ENCODE measurements at places on chromosomes 16 and 17.

- no peak for DNase-seq
Observed at GRCh38 chr17:63497708-63498483, 21.0 kb downstream of the ACE start.

GRCh38 chr17:83118071-83118841 lies 38.8 kb downstream of the METRNL start:
- DNase-seq = no peak

DNA sequence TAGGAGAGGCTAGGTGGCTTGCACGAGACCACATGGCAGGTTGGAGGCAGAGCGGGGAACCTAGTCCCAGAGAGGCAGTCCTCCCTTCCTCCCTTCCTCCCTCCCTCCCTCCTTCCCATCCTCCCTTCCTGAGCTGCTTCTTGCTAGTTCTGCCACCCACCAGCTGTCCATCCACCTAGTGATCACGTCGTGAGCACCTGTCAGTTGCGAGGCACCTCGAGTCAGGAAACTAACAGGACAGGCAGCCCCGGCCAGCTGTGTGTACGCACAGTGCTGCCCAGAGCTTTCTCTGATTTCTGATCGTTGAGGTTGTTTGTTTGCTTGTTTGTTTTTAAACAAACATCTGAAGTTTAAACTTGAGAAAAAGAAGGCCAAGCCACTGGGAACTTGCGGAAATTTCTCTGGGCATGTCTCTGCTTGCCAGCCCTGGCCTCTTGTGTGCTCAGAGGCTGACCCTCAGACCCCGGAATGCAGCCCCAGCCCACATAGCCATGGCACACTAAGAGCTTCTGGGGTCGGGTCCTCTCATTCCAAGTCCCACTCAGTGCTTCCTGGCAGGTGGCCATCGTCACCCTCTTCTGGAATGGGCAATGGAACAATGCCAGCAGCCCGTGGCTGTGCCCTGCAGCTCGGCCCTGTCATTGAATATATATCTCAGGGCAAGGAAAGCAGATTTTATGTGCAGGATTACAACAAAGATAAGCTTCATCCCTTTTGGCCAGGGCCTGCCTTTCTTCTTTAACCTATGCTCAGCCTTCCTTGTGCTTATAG lies 174.0 kb downstream of the KATNIP start:
- no peak for DNase-seq

DNA sequence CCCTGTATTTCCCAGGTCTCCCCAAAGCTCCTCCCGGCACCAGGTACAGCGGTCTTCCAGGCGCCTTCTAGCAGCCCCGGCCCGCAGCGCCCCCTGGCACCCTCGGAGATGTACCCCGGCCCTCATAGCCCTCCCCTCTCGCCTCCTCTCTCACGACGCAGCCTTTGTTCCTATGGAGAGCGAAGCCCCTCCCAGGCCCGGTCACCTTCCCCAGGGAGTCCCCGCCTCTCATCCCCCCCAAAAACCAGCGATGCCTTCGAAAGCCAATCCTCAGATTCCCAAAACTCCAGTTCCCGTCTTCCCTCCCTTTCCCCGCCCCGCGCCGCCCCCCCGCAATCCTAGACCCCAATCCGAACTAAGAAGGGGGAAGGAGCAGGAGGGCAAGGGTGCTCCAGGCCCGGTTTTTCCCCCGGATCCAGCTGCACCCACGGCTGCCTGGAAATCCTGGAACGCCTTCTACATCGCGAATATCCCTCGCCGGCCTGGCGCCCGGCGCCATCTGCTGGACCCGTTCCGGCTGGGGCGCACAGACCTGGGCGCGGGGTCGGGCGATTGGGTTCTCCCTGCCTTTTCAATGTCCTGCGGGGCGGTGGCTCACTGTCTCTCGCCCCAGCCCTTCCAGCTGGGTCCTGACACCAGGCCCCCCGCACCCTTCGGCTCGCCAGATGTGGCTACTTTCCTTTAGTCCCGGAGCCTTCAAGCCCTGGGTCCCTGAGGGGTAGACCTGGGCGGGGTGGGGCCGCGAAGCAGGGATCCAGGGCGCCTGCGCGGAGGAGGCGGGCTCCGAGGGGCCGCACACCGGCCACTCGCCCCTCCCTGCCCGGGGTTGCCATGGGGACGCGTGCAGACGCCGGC lies at the start of gene DNAH2:
TSS of gene DNAH2 (plus strand) at position 844 of the 855 bp plus-strand sequence. CDS start 1,991 bp downstream, outside the sequence.
- DNase-seq = peak; percentile 96

GRCh38 chr17:78840530-78840779 lies 159 bp downstream of the USP36 start:
- DNase-seq = no peak

- DNase-seq = no peak
Observed at GRCh38 chr16:62711797-62712196, 675.6 kb upstream of the CDH8 start.

GRCh38 chr16:6362321-6362720 lies 970.3 kb upstream of the RBFOX1 start:
- DNase-seq = no peak

DNA sequence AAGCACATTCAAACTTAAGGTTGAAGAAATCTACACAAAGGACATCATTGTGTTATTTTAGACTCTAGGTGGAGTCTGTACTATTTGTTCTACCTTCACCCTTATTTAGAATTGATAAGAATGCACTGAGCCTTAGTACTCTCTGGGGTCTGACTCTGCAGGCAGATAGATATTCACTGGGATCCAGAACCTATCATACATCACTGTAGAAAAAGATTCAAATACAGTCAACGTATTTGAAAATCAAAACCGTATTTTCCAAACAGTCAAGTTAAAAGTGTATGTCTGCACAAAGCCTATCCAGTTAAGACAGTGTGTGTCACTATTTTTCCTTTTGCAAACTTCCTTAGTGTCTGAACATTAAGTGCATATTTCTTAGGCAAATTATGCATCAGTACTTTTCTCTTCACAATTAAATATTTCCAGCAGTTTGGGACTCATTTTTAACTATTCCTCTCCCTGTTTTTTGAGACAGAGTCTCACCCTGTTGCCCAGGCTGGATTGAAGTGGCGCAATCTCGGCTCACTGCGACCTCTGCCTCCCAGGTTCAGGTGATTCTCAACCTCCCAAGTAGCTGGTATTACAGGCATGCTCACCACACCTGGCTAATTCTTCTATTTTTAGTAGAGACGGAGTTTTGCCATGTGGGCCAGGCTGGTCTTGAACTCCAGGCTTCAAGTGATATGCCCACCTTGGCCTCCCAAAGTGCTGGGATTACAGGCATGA lies 22.3 kb downstream of the MOSMO start:
- DNase-seq = no peak

DNA sequence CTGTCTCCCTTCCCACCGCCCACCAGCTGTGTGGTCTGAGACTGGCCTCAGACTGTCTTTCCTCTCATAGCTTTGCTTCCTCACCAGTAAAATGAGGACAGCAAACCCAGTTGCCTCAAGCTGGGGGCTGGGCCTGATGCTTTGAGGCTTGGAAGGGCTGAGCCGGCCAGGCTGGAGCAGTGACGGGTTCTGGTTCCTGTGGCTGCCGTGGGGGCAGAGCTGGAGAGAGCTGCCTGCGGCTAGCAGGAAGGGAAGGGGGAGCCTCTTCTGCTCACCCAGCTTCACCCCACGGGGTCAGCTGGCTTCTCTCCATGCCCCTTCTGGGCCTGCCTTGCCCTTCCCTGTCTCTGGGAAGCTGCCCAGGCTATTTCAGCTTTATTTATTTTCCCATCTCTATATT lies 23.7 kb downstream of the LASP1 start:
- no peak for DNase-seq

DNA sequence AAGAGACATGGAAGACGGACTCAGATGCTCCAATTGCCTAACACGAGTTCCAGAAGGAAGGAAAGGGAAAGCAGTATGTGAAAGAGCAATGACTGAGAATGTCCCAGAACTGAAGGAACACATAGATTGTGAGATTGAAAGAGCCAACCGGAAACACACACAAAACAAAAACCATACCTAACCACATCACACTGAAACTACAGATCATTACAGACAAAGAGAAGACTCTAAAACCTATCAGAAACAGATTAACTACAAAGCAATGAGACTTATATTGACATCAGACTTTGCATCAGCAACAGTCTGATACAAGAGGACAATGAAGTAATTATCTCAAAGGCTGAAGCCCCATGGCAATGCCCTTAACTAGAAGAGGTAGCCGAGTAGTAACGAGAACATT lies 45.6 kb upstream of the CLEC18B start:
- no peak for DNase-seq

DNA sequence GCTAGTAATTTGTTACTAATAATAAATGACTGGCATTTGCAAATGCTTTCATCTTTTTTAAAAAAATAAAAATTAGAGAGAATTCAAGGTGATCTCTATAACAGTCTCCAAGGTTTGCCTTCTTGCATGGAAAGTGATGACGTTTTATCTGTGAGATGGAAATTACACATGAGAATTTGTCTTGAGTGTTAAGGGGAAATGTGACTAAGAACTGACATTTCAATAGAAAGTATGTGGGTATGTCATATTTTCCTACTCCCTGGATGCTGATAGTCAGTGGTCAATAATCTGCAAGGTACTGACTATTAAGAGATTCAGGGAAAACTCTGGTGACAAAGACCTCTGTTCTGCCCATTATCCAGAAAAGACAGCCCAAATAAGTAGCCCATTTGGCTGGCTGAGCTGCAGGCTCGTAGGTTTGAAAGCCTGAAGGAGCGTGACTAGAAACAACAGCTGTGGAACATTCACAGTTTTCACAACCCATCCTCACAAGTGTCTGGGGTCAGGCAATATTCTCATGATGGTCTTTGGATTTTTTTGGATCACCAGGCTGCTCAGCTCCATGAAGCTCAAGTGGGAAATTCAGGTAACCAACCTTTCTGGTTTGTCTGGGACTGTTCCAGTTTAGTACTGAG lies 49.7 kb upstream of the WSCD1 start:
- DNase-seq = no peak

GRCh38 chr17:64457156-64457555 lies 8.2 kb downstream of the MILR1 start:
- DNase-seq = no peak

- no peak for DNase-seq
Observed at GRCh38 chr16:75380870-75381269, 52.4 kb downstream of the CFDP1 start.

DNA sequence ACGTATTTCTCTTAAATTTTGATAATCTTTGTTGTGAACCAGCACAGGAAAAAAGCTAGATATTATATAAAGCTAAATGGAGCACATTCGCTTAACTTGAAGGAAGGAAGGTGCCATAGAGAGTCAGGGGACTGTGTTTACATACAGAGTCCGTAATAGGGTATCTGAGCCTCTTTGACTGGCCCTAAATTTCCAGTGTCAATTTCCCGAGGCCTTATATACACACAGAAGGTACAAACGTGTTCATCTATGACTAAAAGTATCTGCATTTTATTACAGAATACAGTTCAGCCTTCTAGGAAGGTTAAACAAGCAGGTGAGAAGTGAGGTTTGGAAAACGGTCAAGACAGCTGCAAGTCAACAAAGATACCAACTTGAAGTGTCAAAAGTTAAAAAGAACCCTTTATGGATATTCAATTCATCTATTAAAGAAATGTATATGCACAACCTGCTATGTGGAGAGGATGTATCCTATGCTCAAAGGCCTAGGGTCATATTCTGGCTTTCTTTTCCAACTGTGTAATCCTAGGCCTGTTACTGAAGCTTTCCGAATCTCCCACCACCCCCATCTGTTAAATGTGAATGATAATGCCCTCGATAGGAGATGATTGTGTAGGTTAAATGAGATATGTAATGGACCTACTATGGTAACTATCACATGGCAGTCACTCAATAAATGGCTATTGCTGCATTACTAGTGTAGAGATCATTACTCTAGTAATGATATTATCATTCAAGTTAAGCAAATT lies 263.7 kb upstream of the MAF start:
- DNase-seq = no peak

DNA sequence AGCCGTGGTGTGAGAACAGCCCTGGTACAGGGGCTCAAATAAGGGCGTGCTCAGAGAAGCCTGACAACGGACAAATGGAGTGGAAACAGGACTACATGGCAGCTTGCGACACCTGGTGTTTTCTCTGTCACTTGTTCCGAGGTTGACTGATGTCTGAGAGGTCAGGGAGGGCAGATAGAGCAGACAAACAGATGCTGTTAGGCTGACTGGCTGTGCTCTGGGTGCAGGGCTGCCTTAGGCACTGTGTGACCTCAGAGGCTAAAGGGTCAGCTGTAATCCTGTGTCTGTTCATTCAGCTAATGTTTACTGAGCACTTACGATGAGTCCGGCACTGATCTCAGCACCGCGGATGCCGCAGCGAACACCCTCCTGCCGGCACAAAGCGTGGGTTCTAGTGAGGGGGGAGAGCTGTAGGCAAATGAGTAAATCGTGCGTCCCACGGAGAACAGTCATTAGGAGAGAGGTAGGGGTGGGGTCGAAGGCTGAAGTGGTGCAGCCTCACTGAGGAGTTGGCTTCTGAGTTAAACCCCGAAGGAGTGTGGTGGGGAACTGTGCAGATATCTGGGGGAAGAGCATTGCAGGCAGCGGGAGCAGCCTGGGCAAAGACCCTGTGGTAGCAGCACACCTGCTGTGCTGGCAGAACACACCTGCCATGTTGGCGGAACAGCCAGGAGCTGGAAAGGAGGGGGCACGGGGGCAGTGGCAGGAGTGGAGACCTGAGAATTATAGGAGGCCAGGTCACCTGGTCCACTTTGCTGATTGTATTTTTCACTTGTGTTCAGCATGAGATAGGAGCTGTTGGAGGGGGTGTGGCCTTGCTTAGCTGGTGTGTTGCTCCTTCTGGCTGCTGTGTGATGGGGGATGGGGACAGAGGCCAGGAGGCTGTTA lies 35.0 kb downstream of the GPT2 start:
- DNase-seq = no peak

DNA sequence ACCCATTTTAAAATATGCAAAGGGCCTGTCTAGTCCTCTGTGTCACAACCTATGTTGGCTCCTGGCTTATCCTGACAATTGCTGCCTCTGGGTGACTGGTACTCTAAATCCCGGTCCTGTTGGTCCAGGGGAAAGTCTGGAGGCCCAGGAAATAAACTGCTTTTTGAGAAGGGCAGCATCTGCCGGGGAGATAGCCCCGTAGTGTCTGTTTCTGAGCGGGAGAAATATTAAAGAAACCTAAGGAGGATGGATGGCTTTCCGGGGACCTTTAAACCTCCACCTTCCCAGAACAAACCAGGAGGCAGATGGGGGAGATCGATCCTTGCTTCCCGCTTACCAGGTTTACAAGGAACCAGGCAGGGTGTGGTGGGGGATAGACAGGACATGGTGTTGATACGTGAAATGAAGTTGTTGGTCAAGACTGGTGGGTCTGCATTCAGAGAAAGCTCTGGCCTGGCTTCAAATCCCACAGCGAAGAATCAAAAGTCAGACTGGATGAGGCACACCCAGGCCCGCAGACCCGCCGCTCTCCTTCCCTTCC lies 3.8 kb downstream of the HOXB2 start:
- DNase-seq = no peak

DNA sequence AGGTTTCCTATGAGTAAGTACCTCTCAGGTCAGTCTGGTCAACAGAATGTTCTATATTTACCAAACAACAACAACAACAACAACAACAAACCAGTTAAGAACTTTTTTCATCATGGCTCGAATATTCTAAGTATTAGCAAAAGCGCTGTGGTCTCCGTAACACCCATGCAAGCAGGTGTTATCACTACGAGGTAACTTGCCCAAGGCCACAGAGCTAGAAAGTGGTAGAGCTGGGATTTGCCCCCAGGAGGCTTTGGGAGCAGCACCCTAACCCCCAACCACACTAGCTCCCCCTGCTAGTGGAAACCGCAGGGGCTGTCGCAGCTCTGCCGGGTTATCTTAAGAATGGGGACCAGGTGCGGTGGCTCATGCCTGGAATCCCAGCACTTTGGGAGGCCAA lies 23.9 kb upstream of the C16orf74 start:
- no peak for DNase-seq

GRCh38 chr17:64056269-64057005 lies 36.0 kb upstream of the ICAM2 start:
- no peak for DNase-seq

- DNase-seq = peak; percentile 95
Observed at GRCh38 chr16:86575754-86576557, 2.4 kb upstream of the FOXL1 start.
